ENCODE measurements at places on chromosomes 5 and 9.

DNA sequence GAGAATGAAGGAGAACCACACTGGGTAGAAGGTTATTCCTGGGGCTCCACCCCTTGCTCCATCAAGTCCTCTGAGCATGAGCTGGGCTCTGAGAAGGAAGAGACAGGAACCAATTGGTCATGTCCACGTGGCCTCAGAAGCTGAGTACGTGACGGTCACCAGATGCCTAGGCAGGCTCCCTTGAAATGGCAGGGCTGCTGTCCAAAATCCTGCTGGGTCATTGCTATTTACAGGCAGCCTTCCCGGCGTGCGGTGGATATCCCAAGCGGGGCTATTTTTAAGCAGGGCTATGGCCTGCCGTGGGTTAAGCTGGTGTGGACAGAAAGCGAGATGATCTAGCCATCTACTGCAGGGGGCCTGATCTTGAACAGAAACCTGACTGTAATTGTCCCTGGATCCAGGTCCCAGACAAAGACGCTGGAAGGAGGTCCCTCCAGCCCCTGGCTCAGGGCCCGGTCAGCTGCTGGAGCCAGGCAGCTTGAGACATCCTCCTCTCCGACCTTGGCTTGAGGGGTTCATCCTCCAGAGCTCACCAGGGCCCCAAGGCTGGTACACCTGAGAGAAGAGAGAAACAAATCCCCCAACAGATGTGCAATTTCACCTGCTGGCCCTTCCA is 550 bp upstream of the CKMT2 start:
- no peak for DNase-seq

DNA sequence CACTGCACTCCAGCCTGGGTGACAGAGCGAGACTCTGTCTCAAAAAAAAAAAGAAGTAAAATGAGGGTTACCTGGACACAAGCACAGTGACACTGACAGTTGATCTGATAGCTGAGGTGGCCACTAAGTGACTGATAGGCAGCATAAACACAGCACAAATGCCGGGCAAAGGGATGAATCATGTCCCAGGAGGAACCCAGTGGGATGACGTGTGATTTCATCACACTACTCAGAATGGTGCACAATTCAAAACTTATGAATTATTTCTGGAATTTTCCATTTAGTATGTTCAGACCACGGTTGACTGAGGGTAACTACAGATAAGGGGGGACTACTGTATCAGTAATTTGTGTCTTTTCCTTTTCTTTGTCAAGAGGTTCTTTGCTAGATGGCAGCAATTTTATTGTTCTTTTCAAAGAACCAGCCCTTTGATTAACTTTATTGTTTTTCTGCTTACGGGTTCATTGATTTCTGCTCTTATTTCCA is 34.3 kb upstream of the RNF130 start:
- no peak for DNase-seq

DNA sequence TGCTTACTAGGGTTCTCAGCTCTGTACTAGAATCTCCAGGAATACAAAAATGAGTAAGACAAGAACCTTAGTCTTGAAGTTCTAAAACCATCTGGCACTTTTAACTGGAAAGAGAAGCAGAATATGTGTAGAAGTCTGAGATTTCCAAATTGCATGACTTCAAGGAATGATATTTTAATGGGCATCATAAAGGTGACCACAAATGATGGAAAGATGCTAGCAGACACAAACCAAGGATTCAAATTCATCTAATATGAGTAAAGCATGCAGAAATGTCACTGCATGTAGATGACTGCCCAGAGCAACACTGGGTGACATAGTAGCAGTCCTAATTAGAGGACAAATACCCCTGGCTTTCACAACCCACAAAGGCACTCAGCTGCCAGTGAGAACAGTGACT is 117.2 kb downstream of the RPS23 start:
- DNase-seq = no peak

DNA sequence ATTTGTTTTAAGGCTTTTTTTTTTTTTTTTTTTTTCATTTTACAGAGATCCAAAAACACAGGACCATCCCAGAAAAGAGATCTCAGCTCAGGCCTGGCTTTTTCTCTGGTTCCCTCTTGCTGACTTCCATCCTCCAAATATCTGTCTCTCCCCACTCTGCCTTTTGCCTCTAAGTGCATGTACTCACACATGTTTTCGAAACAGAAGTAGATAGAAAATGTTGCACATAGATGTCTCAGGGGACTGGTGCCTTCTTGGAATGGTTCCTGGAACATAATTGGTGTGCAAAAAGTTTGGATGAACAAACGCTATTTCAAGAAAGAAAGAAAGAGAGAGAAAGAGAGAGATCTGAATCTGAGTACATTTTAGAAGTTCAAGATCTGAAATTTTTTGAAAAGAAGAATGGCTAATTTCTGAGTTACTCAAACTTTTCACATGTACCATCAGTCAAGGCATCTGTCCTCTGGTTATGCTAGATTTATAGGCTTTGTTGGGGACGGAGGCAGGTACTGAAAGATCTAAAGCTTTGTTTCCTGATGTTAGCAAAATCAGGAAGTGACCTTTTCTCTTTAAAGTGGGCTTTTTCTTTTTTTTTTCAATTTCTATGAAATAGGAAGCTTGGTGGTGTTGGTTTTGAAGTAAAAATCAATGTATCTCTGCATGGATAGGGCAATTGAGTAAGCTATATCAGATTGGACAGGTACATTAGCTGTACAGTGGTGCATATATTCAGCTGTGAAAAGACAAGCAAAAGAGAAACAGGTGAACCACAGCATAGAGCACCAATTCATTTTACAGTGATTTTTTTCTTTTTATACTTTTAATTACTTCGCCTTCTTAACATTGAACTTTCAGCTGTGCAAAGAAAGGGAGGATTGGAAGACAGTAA is 8.5 kb upstream of the TNFSF8 start:
- DNase-seq = no peak

- no peak for DNase-seq
These were observed 92.6 kb downstream of the DPYSL3 start for GRCh38 chr5:147417135-147417813.

- no peak for DNase-seq
These were observed 291.0 kb upstream of the SEMA6A start for GRCh38 chr5:116865651-116866050.

GRCh38 chr5:168801567-168801966 is 222.4 kb upstream of the PANK3 start:
- DNase-seq = no peak

GRCh38 chr5:89847743-89848142 is 561.8 kb downstream of the CETN3 start:
- DNase-seq = no peak

- no peak for DNase-seq
These were observed 115.7 kb downstream of the PAPPA start for GRCh38 chr9:116269250-116269649.

GRCh38 chr9:129547063-129547462 is 73.8 kb downstream of the C9orf50 start:
- no peak for DNase-seq

GRCh38 chr5:97106216-97106581 is 36.2 kb downstream of the LIX1 start:
- DNase-seq = no peak

- no peak for DNase-seq
These were observed 16.2 kb downstream of the BTF3 start for GRCh38 chr5:73514418-73514817.

DNA sequence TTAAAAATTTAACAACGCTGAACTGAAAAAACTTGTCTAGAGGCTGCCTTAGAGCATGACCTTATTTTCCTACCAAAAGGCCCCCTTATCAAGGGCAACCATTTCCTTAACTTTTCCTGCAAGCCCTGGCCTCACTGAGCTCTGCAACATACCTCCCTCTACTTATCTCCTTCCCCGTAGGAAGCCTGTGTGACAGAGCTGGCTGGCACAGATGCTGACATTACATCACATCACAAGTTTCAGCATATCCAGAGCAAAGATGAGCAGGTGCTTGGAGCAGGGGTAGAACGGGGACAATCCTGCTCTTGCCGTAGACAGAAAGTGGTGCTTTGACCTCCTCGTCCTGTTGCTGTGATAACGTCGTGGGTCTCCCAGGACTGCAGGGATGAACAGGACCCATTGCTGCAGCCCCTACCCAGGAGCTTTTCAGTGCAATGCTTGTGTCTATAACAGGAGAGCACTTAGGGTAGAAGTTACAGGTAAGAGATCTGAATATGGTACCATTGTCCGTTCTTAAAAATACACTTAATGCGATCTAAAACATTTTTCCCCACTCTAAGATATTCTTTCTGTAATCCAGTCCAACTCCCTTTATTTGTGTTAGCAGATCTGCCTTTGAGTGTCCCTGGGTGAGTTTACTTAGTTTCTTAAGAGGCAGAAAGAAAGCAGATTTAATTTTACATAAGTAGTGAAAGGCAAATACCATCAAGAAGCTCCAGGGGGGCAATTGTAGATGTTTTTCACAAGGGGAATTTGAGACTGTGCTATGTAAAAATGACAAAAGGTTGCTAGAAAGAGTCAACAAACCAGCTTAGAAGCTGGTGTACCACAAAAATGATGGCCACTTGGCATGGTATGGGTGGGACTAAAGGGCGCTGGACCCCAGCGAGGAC is 101.9 kb upstream of the EFNA5 start:
- peak; percentile 7 for DNase-seq

DNA sequence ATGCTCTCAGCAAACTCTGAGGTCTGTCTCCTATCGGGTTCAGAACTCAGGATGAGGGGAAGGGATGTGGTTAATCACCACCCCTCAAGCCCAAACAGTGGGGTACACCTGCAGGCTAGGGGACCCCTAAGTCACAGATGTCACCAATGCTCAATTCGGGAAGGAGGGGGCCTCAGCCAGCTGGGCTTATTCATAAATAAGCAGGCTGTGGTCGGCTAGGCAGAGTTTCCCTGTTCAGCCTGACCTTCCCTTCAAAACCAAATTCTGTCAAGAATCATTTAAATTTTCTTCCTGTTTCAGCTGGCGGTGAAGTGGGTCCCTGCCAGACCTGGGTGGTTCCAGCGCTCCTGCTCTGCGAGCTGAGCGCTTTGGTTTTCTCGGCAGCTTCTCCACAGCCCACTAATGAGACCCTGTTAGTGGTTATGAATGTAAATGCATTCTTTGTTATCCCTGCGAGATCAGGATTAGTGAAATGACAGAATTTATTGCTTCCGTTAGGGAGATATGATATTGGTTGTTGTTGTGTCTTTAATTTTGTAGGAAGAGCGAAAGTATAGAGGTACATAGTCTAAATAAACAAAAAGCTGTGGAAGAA is 68.3 kb downstream of the AK8 start:
- DNase-seq = no peak
